ENCODE measurements at places on chromosomes 4 and X. TPM values are rescaled to one million over a fixed set of nuclear protein-coding genes. Genes with fewer than 3 reads are reported as not detected.

Gene HELT
- total RNA-seq = not detected

Gene GRXCR1
- total RNA-seq = not detected

Gene QRFPR
- not detected for total RNA-seq

Gene FOXO4
- total RNA-seq = 1.9 TPM

Gene FAM13A
- 7.0 TPM for total RNA-seq

Gene BMX
- total RNA-seq = not detected

Gene CSAG2
- total RNA-seq = not detected

Gene IL2RG
- not detected for total RNA-seq

Gene KLHL15
- 4.4 TPM for total RNA-seq

Gene RTL5
- 2.9 TPM for total RNA-seq

Gene SHOX
- not detected for total RNA-seq

Gene TMEM156
- total RNA-seq = 22.8 TPM

Gene NKX3-2
- 0.14 TPM for total RNA-seq

Gene MGAT4D
- total RNA-seq = not detected

Gene SSX2
- total RNA-seq = not detected

Gene UGT2B15
- total RNA-seq = 0.07 TPM

Gene WFS1
- 12.5 TPM for total RNA-seq

Gene FSTL5
- total RNA-seq = not detected

Gene MAGEB10
- not detected for total RNA-seq

Gene GPC3
- total RNA-seq = 0.13 TPM

Gene JCHAIN
- 0.20 TPM for total RNA-seq

Gene RIPPLY1
- total RNA-seq = 0.12 TPM

Gene PDLIM3
- total RNA-seq = 0.10 TPM

Gene SHROOM3
- total RNA-seq = 16.6 TPM

Gene ABHD18
- 3.6 TPM for total RNA-seq

Gene TMEM47
- 1.2 TPM for total RNA-seq

Gene FAM149A
- total RNA-seq = 1.1 TPM

Gene CACNA1F
- not detected for total RNA-seq

Gene KLHL5
- 54.3 TPM for total RNA-seq

Gene NPFFR2
- not detected for total RNA-seq

Gene BTK
- total RNA-seq = 0.18 TPM

Gene S100G
- total RNA-seq = not detected

Gene NPY2R
- total RNA-seq = not detected

Gene UGT2B11
- 0.16 TPM for total RNA-seq

Gene AFM
- not detected for total RNA-seq

Gene AMOT
- total RNA-seq = 0.03 TPM

Gene HSD17B13
- total RNA-seq = 0.05 TPM

Gene EMCN
- total RNA-seq = not detected
